Suppressor macrophage (primary cell): ENCODE measurements at places on chromosomes 13 and 19.

DNA sequence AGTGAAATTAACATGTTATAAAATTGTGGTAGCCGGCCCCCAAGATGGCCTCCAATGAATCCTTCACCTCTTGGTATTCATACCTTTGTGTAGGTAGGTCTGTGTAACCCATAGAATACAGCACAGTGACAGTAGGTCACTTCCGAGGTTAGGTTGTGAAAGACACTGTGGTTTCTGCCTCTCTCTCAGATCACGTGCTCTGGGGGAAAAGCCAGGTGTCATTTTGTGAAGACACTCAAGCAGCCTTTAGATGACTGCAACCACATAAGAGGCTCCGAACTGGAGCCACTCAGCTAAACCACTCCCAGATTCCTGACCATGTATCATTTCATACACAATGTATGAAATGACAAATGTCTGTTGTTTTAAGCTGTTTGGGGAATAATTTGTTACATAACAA lies 9.8 kb upstream of the USPL1 start:
- no peak for DNase-seq

DNA sequence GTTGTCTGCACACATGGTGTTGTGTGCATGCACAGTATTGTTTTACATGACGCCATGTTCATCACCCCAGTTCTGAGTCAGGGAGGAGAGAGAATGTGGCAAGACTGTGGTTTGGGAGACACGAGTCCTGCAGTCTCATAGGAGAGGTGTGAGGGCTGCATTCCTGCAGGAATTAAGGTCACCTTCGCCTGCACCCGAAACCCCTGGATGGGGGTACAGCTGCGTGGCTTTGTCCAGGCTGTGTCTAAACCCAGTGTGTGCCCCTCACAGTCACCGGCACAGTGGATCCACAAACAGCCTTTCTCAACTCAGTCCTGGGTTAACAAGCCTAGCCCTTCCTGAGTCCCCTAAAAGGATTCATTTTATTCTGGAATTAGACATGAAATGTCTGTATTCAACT lies 5.7 kb downstream of the ADPRHL1 start:
- no peak for DNase-seq

DNA sequence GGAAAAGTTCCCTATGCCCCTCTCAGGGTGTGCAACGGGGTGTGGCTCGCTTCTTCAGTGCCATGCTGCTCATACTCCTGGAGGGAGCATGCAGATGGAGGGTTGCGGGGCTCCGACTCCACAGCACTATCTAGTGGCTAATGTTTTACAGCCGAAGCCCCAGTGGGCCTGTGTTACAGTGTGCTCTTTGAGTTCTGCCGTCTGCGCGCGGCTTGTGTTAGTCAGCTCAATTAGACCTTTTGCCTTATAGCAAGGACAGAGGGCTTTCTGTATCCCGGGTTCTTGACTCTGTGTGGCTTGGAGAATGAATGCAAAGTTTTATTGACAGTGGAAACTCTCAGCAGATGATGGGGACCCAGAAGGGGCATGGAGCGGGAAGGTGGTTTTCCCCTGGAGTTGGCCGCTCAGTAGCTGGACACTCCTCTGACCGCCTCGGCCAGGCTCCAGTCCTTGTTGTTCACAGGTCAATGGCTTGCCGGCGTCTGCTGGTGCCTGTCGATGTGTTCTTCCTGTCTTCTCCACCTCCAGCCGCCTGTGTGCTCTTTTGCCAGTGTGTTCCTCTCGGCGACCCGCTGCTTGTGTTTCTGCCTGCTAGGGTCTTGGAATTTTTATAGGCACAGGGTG lies 383.4 kb downstream of the LMO7 start:
- no peak for DNase-seq

GRCh38 chr13:85638265-85638664 lies 161.0 kb downstream of the SLITRK6 start:
- DNase-seq, result no peak

- DNase-seq, result no peak
Observed at GRCh38 chr13:38618336-38618735, 68.5 kb upstream of the FREM2 start.

GRCh38 chr13:92739306-92739818 lies 487.2 kb upstream of the GPC6 start:
- DNase-seq, result no peak

DNA sequence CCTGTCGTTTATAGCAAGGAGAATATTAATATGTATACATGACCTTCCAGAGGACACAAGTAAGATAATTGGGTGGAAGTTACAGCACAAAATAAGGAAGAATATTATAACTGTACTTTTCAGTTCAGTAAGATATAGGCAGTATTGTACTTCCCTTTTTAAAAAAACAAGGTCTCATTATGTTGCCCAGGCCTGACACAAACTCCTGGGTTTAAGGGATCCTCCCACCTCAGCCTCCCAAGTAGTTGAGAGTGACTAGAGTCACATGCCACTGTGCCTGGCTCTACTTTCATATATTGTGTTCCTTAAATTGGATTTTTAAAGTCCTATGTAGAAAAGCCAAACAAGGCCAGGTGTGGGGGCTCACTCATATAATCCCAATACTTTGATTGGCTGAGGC lies 19.5 kb upstream of the MAB21L1 start:
- DNase-seq, result peak; percentile 11

DNA sequence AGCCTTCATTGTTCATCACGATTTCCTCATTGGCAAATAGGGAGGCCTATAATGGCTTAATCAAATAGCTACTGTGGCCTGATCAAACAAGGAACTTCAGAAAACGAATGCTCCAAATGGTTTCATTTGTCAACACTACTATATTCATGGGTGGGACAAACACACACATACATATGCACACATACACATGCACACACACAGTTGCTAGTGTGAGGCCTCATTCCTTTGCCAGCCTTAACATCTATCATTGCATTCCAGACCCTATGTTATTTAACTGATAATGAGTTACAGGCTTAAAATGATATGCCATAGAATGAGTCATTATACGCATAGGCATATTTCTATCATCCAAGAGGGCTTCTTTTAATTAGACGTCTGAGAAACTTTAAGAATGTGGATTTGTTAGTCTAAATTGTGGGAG lies 140.2 kb downstream of the KLF5 start:
- DNase-seq, result no peak

DNA sequence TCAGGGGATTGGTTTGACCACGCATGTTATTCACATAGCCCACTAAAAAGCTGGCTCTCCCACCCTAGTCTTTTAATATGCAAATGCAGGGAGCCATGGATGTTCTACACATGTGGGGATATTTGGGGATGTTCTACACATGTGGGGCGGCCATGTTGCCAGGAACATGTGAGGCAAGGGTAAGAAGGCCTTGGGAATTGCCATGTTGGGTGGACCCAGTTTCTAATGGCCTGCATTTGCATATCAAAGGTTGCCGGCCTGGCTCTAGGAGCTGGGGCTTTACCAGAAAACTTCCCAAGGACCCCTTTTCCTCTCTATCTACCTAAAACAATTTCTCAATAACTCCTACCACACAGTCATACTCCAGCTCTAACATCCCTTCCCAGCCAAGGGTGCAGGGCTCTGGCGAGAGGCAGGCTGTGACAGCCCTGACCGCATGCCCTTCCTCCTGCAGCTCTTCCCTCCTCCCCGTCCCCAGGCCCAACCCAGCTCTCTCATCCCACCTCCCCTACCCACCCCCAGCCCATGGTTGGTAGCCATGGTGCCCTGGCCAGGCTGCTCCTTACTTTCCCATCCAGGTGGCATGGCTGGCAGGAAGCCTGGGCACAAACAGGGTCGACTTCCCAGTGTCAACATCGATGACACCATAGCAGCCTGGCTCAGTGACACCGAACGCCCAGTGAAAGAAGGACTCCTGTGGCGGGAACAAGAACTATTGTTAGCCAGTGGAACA lies 11.0 kb downstream of the PEPD start:
- DNase-seq, result no peak

DNA sequence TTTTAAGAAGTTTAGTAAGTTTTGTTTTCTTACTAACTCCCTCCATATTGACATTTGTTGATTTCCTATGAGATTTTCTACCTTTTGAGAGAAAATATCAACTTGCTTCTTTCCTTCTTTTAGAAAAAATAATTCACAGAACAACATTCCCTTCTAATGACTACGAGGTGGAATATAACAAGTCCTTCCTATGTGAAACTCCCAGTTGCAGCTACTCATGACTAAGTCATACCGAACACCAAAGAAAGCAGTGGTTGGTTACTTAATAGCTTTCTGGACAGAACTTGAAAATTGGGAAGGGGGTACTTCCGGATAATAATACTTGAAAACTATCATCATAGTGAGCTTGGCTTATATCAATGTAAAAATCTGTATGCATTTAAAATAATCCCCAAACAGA lies 144.8 kb downstream of the DACH1 start:
- no peak for DNase-seq

- DNase-seq, result no peak
Observed at GRCh38 chr19:1685046-1685445, 32.6 kb upstream of the TCF3 start.

GRCh38 chr13:24670961-24671381 lies 9.2 kb upstream of the ATP12A start:
- peak; percentile 37 for DNase-seq

GRCh38 chr13:94087100-94087499 lies 392.4 kb downstream of the DCT start:
- no peak for DNase-seq

DNA sequence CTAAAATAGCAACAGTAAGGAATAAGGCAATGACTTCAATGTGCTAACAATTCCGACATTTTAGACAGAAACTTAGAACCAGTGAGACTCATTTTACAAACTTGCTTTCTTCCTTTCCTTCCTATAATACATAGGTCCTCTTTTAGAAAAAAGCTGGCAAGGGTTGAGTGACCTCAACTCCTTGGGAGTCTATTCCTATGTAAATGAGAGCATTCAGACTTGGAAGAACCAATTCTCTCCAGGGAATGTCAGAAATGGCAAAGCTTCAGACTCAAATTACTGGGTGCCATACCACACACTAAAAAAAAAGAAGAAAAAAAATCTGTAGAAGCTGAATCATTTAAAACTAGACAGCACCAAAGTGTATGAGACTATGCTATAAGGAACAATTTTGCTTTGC lies 1328.2 kb downstream of the OLFM4 start:
- DNase-seq, result no peak

DNA sequence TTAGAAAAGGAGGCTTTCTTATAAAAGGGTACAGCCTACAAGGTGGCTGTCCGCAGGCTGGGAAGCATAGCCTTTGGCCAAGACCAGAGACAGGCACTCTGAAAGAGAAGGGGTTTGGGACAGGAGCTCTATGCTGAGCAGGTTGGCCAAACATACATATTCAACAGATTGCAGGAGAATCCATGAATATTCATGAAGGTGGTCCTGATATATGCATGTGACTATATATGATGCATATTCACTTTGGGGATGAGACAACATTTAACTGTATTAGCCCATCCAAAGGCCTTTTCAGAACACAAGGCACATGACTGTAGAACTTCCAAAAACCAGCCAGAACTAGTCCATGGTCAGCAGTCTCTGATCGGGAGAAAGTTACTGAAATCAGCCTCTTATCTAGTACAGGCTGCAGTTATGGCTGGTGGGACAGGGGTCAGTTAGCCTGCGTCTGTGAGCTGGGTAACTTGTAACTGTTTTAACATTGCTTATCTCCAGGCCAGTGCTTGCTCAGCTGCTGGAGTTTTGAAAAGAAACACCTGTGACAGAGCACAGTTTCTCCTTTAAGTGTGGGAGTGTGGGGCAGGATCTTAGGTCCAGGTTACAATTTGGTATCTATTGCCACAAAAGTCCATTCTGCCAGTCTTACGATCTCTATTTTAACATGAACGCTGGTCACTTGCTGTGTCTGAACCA lies 924.2 kb downstream of the UQCRFS1 start:
- DNase-seq, result no peak

DNA sequence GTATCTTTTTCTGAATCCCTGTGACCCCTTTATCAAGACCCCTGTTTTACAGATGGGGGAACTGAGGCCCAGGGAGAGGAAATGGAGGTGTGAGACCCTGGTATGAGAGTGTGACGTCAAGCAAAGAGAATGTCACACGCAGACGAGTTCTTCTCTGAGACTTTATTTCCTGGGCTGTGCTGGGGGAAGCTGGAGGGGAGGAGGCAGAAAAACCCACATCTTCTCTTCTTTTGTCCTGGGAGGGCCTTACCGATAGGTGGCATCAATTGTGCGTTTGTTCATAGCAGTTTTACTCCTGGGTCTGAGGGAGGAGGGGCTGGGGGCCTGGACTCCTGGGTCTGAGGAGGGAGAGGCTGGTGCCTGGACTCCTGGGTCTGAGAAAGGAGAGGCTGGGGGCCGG lies 4.9 kb upstream of the KLK15 start:
- no peak for DNase-seq

DNA sequence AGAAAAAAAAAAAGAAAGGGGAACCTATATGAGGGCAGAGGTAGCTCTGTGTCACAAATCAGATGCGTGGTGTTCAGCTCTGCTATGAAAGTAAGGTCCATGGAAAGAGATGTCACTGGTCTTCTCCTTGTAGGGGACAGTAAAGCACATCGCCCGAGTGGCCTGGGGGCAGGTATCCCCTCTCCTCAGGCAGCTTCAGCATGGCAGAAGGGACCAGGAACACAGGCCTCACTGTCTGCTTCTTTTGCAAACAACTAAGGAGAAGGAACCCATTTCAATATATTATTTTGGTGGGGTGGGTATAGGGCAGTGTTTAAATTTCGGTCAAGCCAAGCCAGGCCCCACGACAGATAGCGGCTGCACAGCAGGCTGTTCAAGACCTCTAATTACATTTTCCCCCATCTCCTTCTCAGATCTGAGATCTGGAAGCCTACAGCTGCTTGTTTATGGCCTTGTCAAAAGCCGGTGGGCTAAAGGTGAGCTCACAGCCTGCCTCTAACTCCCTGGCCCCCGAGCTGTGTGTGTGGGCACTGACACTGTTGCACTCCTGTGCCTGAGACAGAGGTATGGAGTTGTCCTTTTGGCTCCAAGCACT lies 72.8 kb downstream of the HSPH1 start:
- DNase-seq, result no peak

DNA sequence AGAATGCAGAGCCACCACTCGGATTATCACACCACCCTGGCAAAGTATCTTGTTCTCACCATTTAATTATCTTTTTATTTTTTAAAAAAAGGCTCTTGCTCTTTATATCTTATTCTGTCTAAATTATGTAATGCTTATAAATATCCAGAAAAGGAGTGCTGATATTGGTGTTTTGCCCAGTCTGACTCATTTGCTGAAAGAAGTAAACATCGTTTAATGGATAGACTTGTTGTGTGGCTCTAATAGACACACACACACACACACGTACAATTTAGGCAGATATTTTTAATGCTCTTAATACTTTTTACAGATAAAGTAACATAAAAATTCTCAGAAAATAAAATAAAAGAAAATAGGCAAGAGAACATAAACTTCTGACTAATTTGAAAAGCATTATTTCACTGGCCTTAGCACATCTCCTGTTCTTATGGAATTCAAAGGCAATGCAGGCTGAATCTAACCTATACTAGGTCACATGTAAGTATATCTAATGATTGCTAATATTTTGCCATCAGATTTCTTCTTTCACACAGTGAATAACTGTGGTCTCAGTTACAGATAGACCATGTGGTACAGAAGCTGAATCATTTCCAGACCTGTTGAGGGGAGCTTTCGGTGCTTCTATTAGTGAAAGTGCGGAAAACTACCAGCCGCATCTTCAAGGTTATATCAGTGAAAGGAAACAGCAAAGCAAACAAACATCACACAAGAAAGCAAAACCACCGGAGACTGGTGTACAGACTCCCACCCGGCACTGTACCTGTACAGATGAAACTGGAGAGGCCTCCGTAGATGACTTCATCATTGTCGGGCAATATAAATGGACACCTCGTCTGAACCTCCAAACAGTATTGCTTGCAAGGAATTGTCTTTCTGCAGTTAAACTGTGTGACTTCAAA lies 642.1 kb upstream of the ARGLU1 start:
- DNase-seq, result no peak
